ENCODE measurements at places on chromosomes 1 and 21. TPM values are rescaled to one million over a fixed set of nuclear protein-coding genes. Genes with fewer than 3 reads are reported as not detected.

- DNase-seq: no peak
Measured at GRCh38 chr1:70720109-70720508, 309.0 kb downstream of the CTH start.

The TACSTD2 gene
- total RNA-seq: 0.75 TPM

The MANEAL gene
- 1.1 TPM for total RNA-seq

DNA sequence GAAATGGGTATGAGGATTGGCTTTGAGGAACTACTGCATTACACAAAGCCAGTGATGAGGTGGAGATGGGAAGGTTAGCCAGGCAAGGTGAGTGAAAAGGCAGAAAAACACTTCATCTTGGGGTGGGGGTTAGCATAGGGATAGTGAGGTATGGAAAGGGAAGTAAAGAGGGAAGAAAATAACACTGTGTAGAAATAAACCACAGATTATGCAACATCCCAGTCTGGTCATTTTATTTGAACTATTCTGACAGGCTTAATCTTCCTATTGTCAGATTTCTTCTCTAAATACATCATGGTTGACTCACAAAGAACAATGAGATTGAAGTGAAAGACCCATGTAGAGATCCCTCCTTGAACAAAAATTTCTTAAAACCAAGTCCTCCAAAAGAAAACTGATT, 640.2 kb downstream of the PTPRC start:
- DNase-seq: no peak

The ITSN1 gene
- total RNA-seq: 29.5 TPM

The BLACAT1 gene
- not detected for total RNA-seq

Data from heart left ventricle (tissue), 16 donors.